Nucleus accumbens (tissue), 56 donors: ENCODE measurements at places on chromosomes 16 and 17.

- no peak for DNase-seq
These were observed 63.8 kb upstream of the CHMP6 start for GRCh38 chr17:80927791-80928216.

DNA sequence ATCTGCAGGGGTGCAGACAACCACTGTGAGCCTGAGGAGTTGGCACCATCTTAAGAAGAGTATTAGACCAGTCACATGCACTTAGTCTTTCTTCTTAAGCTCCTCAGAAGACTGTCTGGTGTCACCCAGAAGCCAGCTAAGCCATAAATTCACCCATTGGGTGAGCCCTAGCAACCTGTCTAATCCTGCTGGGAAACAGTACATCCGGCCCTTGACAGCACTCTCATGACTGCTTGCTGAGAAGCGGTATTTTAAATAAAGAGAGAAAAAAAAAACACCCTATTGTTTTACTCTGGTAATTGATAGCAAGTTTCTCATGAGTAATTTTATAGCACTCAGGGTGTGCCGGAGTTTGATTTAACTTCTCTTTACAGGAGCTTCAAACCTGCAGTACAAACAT is 134.7 kb downstream of the SOX9 start:
- DNase-seq = no peak

GRCh38 chr17:64345689-64346376 is 44.8 kb downstream of the PECAM1 start:
- no peak for DNase-seq

DNA sequence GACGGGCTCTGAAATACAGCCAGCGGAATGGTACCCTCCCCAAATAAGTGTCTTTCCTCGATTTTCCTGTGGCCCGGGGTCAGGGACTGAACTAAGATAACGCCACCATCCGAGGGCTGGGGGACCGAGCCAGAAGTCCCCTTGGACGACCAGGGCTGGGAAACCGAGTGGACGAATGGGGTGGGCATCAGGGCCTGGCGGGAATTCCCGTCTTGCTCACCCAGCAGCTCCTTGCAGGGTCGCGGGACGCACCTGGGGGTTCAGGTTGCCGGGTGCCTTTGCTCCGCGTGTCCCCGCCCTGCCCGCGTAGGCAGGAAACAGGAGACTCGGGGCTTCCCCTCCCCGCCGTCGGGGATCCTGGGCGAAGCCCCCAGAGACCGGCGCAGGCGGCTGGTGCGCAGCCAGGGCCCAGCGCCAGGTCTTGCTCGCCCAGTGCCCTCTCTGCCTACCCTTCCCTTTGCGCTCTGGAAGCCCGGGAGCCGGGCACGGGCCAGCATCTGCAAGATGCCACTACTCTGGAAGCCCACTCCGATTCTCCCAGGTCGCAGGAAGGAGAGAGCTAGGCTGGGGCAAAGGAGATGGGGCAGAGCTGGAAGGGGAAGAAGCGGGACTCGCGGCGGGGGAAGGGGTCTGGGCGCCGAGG is 665 bp upstream of the GRIN2C start:
- DNase-seq = no peak

DNA sequence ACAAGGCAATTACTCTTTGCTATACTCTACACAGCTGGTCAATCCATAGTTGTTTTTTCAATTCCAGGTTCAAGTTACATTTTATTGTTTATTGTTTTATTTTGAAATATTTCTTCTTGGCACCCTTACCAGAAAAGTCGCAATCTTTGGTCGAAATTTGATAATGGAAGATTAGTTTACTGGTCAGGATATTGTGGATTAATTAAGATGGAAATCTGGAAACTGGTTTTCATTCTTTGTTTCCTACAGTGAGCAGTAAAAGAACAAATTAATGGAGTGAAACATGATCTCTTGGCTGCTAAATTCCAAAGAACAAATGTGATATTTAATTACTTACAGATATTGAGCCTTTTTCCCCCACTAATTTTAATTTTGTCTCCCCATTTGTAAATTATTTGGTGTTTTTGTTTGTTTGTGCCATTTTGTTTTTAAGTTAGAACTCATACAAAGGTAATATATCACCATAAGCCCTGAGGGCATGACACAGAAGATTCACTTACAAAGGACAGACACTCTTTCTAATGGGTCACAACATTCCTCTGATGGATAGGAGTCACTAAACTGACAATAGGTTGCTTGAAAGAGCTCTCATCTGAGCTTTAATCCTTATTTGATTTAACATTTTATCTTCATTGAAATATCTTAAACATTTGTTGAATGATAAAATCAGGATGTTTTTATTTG is 700.2 kb downstream of the KCNJ2 start:
- DNase-seq = no peak

DNA sequence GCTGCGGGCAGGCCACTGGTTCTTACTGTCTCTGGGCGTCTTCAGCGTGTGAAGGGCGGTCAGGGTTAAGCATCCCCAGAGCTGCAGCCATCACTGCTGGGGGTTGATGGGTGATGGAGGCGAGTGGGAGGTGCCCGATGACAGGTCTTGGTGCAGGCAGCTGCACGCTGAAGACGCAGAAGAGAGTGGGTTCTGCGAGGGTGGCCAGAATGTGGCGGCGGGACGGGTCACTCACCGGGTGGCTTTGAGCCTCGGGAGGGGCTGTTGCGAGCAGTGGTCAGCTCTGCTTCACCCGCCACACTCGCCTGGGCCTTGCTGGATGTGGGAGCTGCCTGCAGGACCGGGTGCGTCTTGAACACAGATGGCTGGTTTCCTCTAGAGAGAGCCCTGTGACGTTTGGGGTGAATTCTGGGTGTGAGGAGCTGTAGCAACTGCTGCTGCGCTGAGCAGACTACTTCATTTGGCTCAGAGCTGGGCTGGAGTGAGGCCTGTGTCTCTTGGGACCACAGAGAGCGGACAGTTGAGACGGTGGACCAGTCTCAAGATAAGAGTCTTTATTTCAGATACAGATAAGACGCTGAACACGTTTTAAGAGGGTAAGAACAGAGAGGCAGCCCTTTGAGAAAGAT is 44.6 kb upstream of the ZNF750 start:
- DNase-seq = no peak

- DNase-seq = no peak
These were observed 68.6 kb upstream of the CBX4 start for GRCh38 chr17:79907850-79908249.

- DNase-seq = no peak
These were observed 60.7 kb upstream of the CACNG4 start for GRCh38 chr17:66903781-66904180.

DNA sequence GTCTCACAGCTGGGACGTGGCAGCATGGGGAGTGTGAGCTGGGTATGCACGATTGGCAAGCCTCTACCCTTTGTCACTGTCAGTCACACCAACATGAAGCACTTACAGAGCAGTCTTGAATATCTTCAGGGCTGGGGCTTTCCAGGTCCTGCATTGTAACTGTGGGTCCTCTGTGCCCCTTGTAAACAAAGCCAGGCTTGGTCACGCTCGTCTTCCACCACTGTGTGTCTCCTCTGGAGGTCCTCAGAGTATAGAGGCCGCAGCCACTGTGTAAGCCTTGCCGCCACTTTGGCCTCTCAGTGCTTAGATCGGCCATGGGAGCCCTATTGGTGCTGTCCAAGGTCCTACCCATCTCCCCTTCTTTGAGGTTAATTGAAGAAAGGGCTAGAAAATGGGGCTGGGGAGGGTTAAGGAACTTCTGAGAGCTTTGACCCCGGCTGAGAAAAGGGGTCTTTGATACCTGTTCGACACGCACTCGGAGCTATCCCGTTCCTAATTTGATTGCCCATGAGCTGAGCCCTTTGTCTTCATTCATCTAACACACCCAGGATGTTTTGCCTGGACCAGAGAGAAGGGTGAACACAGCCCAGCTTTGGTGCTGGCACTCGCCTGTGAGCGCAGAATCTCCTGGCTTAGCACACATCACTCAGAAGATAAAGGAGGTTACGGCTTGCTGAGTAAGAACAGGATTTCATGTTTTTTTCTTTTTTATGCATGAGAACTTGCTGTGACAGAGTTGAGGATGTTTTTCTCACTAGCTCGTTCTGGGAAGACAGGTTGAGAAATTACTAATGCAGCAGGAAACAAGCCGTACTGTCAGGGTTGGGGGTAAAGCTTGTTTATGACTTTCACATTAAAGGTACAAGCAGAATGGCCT is 267.9 kb downstream of the CPPED1 start:
- no peak for DNase-seq

GRCh38 chr17:78818932-78819331 is 21.7 kb downstream of the USP36 start:
- no peak for DNase-seq

- no peak for DNase-seq
These were observed 5.1 kb downstream of the GDPD3 start for GRCh38 chr16:30108059-30108850.

- no peak for DNase-seq
These were observed 6.5 kb downstream of the PRSS41 start for GRCh38 chr16:2804728-2805127.

DNA sequence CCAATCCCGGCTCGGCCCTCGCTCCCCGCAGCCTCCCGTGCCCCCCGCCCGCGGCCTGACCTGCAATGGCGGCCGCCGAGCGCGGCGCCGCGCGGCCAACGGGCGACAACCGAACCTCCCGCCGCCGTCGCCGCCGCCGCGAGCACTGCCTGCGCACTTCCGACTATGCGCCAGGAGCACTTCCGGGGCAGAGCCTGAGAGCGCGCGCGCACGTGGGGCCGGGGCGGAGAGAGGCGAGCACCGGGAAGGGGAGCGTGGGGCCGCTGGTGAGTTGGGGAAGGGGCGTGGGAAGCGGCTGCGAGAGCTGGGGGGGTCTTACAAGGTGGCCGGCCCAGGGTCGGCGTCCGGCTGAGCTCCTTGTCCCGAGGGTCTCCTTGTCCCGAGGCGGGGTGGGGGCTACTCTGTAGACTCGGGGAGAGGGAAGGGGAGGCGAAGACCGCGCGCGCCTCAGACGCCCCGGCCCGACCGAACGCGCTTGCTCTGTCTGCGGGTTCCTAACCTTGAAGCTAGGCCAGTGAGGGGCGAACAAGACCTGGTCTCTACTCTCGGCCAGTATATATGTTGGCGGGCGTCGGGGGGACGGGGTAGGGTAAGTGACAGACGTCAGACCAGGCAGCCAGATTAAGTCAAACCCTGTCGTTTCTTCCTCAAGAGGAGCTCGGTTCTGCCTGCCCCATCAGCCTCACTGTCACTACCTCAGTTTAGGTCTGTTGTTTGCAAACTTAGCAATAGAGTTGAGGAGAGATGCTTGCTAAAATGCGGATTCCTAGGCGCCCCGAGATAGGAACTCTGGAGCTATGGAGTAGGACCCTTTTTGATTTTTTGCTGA is at the start of the genes CHTF8 and UTP4:
Gene CHTF8, minus strand, starts transcription at position 165 of the 829 bp plus-strand sequence. CDS start 11,130 bp downstream, outside the sequence.
Gene UTP4, plus strand, starts transcription at position 226 of the 829 bp plus-strand sequence. CDS start 811 bp downstream, outside the sequence.
- DNase-seq = peak; percentile 82

DNA sequence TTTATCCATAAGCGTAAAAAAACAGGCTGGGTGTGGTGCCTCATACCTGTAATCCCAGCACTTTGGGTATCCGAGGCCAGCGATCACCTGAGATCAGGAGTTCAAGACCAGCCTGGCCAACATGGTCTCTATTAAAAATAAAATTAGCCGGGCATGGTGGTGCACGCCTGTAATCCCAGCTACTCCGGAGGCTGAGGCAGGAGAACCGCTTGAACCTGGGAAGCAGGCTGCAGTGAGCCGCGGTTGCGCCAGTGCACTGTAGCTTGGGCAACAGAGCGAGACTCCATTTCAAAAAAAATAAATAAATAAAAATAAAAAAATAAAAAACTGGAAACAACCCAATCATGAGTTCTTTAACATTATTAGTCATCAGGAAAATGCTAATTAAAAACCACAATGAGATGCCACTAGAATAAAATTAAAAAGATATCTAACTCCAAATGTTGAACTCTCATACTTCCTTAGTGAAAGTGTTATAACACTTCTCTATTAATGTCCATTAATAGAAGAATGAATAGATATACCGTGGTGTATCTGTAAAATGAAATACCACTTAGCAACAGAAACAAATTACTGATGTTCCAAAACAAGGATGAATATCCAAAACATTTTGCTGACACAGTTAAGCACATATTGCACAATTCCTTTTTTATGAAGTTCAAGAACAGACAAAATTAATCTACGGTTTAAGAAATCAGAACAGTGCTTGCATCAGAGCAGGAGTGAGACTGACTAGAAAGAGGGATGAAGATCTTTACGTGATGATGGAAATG is 13.1 kb downstream of the MPHOSPH6 start:
- no peak for DNase-seq

GRCh38 chr16:80852261-80852872 is 48.0 kb upstream of the CDYL2 start:
- DNase-seq = no peak

DNA sequence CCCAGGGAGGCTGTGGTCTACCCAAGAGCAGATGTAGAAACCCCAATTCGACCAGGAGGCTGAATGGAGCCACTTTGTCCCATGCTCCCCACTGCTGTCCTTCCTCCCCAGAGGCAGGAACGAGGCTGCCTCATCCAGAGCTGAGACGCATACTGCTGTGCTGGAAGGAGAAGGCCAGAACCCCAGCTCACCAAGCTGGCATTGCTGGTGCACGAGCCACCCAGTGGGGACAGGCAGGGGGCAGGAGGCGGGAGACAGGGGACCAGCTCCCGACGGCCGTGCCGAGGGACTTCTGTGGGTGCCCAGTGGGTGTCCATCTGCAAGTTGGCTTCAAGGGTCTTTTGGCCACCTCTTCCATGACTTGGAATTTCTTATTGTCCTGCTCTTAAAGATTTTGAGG is 66.6 kb downstream of the NTN1 start:
- DNase-seq = no peak

GRCh38 chr17:59719526-59719925 is 12.1 kb downstream of the VMP1 start:
- no peak for DNase-seq

GRCh38 chr16:1431497-1432270 is 806 bp downstream of the PERCC1 start:
- DNase-seq = no peak

DNA sequence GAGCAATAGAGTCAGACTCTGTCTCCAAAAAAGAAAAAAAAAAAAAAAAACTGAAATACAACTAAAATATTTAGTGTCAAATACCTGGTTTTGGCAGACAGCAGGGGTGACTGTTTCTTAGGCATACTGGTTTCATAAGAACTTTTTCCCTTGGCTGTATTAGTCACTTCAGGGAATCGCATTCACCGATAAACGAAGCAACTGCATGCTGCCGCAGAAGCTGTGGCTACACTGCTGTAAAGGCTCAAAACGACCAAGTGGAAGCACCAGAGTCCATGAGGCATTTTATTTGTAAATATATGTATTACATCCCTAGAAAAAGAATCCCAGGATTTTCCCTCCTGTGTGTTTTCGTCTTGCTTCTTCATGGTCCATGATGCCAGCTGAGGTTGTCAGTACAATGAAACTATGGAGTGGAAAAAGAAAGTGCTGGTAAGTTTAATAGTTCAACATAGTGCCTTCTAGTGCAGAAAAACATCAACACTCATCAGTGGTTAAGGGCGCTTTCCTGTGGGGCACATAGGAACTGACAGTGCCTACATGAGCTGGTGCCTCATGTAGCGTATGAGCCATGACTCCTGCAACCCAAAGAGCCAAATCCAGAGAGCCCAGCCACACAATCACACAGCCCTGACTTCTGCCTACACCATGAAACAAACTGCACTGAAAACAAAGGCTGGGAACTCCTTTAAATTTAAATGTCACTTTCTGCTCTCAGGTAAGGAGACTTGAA is 7.3 kb downstream of the RPS15A start:
- no peak for DNase-seq

- no peak for DNase-seq
These were observed 10.2 kb upstream of the STRADA start for GRCh38 chr17:63751806-63752205.

- no peak for DNase-seq
These were observed 2.2 kb downstream of the LDHD start for GRCh38 chr16:75114179-75114945.
